ENCODE measurements at places on chromosomes 6 and 20. TPM values are rescaled to one million over a fixed set of nuclear protein-coding genes. Genes with fewer than 3 reads are reported as not detected.
A peak's percentile ranks its signal among the peaks of the same experiment; 100 is the strongest.

PRDM13 gene
- not detected for total RNA-seq

TDRD6 gene
- total RNA-seq: not detected

SGK2 gene
- total RNA-seq: 1.7 TPM

DNA sequence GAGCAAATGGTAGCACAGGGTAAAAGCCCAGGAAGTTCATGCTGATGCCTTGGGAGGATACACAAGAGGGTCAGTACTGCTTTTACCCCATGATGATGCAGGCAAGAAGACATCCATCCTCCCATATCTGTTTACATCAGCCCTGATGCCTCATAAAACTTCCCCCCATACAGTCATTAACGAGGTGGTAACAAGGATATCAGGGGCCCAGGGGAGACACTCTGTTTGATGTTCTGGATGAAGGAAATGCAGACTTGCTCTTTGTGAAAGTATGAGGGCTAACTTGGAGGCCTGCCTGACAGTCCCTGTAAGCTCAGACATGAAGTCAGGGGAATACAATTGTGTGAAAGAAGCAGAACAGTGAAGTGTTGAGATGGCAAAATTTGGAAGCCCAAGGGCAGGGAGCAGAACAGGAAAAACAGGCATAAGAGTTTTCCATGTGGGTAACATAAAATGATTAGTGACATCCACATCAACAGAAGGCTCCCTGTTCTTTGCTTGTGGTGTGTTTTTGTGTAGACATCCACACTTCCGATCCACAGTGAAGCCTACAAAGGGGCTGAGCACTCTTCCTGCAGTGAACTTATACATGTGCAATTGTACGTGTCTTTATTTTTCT is 813.4 kb downstream of the MAFB start:
- no peak for DNase-seq

ERVFRD-1 gene
- not detected for total RNA-seq

SLC52A3 gene
- total RNA-seq: not detected

DNA sequence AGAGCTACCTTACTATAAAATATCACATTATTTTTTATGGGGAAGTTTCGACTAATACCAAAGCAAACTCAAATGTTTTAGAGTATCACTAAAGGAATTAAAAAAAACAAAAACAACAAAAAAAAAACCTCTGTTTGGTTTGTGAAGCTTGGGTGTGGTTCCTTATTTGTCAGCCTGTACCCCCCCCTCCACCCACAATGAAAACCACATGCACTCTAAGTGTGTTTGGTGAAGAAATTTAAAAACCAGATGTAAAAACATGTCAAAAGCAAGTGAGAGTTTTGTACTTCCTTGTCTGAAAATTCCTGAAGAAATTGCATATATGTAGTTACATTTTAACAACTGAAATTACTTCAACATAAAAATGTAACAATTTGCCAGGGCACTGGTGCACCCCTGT is 3.1 kb downstream of the STK38 start:
- DNase-seq: peak; percentile 62
